Activated CD8-positive, alpha-beta memory T cell treated with anti-CD3 and anti-CD28 coated beads for 36 hours (primary cell): ENCODE measurements at places on chromosomes 4 and X. TPM values are rescaled to one million over a fixed set of nuclear protein-coding genes. Genes with fewer than 3 reads are reported as not detected.

EREG gene
- not detected for total RNA-seq

PCDH10 gene
- total RNA-seq = not detected

PPARGC1A gene
- total RNA-seq = not detected

SPANXN4 gene
- total RNA-seq = not detected

C4orf50 gene
- total RNA-seq = 0.17 TPM

UGT2A1 gene
- not detected for total RNA-seq

RASL11B gene
- total RNA-seq = not detected

FGFBP2 gene
- 2.1 TPM for total RNA-seq
